Activated naive CD4-positive, alpha-beta T cell treated with anti-CD3 and anti-CD28 coated beads, Interleukin-2, amount 10 ng/mL, durations not matched to agents 7 days and 5 days (primary cell): ENCODE measurements at places on chromosomes 3 and 15.

DNA sequence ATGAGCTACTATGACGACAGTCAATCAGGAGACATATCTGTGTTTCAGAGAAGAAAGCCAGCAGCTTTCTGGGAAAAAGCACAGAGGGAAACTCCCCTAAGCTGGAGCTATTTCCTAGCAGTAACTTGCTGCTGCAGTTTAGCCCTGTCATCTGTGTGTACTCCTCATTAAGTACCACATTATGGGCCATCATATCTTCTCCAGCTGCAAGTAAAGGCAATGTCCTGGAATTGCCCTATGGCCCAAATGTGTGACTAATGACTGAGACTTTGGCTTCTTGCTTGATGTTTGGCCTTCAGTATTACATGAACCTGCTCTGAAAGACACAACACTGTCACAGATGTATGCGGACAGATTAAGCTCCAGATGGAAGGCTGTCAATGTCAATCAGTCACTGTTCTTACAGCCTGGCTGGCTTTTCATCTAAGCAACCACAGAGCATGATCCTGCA lies 190.8 kb downstream of the FHIT start:
- no peak for DNase-seq

- no peak for DNase-seq
These were observed 113.4 kb upstream of the LRRFIP2 start for GRCh38 chr3:37287776-37288175.

DNA sequence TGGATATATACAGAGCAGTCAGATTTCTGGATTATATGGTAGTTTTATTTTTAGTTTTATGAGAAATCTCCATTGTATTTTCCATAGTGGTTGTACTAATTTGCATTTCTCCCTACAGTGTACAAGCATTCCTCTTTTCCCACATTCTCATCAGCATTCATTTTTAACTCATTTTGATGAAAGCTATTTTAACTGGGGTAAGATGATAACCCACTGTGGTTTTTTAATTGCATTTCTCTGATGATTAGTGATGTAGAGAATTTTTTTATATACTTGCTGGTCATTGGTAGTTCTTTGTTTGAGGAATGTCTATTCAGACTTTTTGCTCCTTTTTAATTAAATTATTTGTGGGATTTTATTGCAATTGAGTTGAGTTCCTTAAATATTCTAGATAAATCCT lies 903.6 kb downstream of the DIPK2A start:
- no peak for DNase-seq

DNA sequence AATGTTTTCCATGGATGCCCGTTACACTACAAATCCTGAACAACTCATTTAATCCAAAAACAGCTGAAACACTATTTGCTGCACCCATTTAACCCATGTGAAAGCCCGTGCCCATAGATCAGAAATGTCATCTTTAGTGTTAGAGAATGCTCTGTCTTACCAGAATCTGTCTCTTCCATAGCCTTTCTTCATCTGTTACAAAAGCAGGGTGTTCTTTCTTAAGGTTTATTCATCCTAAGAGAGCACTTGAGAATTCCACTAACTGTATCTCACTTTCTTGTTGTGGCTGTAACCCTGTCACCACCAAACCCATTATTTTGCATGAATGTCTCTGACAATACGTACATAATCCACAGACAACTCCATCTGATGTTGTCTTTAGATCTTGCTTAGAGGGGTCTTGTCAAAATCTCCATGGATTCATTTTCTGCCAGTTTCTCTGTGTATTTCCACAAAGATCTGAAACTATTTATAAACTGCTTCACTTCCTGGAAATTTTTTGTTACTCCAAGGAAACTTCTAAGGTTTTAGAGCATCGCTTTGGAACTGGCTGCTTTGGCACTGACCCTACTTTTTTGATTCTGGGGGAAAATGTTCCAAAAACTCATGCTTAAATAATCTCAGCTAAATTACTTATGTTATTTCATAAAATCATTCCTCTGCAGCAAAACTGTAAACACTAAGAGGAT lies 167.8 kb upstream of the CCDC54 start:
- no peak for DNase-seq

- no peak for DNase-seq
These were observed 46.5 kb upstream of the LIMD1 start for GRCh38 chr3:45547764-45548680.

DNA sequence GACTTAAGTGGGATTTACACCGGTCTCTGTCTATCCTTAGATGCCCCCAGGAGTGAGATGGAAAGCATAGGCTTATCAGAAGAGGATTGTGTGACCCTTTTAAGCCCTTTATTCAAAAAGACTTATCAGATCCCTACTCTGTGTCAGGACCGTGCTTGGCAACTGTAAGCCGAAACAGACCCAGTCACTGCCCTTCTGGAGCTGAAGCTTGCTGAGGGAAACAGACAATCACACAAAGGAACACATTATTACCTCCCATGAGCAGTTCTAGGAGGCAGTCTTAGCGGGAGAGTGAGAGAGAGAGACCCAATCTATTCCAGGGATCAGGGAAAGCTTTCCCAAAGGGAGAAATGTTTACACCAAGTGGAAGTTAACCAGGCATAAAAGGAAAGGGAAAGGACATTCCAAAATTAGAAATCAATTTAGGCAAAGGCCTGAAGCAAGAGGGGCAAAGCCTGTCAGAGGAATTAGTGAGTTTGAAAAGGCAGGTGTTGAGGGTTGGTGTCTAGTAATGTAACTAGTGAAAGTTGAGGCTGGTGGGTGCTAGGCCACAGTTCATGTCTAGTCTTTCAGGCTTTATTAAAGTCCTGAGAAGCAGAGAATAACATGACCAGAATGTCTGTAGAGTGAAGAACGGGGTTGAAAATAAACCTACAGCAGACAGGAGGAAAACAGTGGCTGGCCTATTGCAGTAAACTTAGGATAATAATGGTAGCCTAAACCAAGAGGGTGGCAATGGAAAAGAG lies 86.7 kb downstream of the THBS1 start:
- no peak for DNase-seq

- DNase-seq: no peak
These were observed 173.6 kb downstream of the KLHL25 start for GRCh38 chr15:85621094-85621493.

DNA sequence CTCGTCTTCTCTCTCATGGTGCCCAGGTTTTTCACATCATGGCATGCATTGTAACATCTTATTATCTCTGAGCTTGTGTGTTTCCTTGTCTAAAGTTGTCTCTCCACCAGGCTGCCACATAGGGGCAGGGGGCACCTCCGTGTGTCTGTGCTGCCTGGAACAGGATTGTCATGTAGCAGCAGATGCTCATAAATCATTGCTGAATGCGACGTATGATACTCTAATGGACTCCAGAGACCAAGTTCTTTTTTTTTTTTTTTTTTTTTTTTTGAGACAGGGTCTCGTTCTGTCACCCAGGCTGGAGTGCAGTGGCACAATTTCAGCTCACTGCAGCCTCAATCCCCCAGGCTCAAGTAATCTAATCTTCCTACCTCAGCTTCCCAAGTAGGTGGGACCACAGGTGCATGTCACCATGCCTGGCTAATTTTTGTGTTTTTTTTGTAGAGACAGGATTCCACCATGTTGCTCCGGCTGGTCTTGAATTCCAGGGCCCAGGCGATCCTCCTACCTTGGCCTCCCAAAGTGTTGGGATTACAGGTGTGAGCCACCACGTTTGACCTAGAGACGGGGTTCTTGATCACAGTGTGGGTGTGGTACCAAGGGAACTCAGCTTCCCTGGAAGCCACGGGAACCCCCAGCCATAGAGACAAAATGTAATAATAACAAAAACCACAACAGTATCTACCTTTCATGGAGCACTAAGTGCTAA lies 4.7 kb upstream of the DNASE1L3 start:
- DNase-seq: no peak
